ENCODE measurements at places on chromosomes 1 and 21.

DNA sequence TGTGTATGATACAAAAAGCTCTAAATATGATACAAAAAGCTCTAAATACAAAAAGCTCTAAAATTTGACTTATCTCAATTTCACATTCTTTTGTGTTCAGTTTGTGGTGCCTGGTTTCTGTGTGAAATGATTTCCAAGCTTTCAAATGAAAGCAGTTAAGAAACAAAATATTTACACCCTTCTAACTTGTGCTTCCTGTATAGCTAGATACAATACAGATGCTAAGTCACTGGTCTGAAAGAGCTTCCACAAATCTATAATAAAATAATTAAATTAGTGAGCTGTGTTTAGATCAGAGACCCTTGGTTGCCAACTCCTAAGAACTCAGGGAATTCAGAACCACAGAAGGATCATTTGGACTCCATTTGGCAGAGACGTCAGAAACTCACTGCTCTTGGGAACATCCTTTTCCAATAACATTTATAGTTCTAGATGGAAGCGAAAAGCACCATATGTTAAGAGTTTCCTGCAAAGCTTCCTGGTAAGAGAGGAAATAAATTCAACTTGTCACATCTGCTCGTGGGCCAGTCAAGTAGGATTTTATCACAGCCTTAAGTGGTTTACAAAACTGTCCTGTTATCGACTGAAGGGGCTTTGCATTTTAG, 1079.1 kb downstream of the ADGRL2 start:
- DNase-seq, result no peak

- no peak for DNase-seq
Observed at GRCh38 chr1:210237479-210237878, 4.9 kb downstream of the SERTAD4 start.

GRCh38 chr1:48887796-48888195, 111.1 kb upstream of the BEND5 start:
- DNase-seq, result no peak

DNA sequence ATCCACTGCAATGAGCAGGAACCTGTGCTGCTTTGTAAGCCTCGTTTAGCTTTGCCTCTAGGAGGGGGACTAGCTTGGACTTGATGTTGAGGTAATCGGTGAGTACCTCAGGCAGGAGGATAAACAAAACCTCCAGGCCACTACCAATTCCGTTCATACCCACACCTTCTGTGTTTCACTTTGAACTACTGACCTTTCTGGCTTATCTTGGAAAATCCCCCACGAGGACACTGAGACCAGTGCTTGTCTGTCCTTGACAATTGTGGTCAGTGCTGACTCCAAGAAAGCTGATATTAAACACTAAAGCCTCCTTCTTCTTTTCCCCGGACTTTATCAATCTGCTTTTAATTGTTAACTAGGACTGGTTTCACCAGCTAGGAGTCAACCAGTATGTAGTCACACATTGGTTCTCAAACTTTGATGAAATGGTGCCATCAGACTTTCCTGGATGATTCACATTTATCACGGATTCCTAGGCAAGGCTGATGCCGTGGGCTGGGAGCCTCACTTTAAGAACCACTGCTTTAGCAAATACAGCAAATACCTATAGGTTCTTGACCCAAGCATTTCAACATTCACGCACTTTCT, 52.7 kb downstream of the TGFB2 start:
- no peak for DNase-seq

- no peak for DNase-seq
Observed at GRCh38 chr21:44702111-44702972, 5.4 kb downstream of the KRTAP10-12 start.

GRCh38 chr1:177451191-177451590, 280.4 kb downstream of the BRINP2 start:
- DNase-seq, result no peak

DNA sequence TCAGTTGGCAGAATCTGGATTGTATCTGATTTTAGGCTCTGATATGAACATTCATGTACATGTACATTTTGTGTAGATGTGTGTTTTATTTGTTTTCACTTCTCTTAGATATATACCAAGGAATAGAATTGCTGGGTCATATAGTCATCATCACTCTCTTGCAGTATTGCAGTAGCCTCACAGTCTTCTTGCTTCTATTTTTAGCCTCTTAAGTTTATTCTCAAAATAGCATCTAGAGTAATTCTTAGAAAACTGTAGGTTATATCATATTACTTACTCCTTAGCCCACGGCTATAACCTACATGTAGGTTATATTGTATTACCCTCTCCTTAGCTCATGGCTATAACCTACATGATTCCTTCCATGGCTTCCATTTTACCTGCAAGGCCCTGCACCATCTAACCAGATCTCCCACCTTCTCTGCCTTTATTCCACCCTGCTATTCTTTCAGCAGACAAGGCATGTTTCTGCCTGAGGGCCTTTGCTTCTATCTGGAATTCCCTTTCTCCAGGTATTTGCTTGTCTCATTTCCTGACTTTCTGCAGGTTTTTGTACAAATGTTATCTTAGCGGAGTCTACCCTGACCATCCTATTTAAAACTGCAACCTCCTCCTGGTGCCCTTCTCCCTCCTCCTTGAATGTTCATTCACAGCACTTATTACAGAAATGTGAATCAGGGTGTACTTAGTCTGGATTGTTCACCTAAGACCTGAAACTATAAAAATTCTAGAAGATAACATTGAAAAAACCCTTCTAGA, 109.0 kb upstream of the ETV3 start:
- no peak for DNase-seq

DNA sequence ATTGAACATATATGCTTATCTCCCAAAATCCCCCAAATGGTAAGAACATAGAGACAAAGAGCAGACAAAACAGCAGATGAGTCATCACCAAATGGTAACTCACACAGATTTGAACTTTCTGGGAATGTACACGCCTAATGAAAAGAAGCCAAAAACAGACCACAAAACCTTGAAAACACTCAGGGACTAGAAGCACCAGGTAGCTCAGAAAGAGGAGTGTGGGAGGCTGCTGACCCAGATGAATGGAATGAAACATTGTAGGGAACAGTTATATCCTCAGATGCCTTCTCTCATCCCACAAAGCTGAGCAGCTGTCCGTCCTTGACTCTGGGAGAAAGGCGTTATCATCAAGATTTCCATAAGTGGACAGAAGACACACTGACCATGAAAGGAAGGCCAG, 307.0 kb upstream of the USP25 start:
- no peak for DNase-seq

- no peak for DNase-seq
Observed at GRCh38 chr1:85991261-85991660, 165.3 kb downstream of the COL24A1 start.

- no peak for DNase-seq
Observed at GRCh38 chr1:94656967-94657366, 115.4 kb upstream of the F3 start.

DNA sequence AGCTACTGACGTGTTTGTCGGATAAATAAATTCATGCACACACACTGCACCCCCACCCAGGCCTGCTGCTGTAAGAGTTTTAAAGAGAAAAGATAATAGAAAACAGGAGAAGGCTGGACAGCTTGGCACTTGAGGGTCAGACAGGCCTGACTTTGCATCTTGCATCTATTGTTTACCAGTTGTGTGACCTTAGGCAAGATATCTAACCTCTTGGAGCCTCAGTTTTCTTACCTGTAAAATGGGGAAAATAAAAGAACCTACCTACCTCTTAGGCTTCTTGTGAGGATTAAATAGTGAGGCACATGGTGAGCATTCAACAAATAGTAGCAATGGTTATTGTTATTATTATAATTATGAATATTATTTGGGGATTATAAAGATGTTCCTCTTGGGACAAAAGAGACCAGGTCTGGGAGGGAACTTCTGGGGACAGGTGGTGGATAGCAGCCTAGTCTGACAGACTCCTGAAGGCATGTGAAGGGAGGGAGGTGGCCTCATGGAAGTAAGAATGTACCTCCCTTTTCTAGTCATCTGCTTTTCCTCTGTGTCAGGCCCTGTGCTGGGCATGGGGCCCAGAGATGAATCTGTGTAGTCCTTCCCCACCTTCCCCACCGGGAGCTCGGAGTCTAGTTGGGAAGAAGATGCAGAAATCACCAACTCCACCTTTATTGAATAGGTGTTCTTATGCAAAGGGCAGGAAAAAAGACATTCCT, 18.3 kb upstream of the EPB41 start:
- DNase-seq, result no peak

- no peak for DNase-seq
Observed at GRCh38 chr1:61742620-61743430, 545 bp downstream of the PATJ start.

GRCh38 chr21:19433623-19434022, 1030.0 kb upstream of the TMPRSS15 start:
- no peak for DNase-seq

DNA sequence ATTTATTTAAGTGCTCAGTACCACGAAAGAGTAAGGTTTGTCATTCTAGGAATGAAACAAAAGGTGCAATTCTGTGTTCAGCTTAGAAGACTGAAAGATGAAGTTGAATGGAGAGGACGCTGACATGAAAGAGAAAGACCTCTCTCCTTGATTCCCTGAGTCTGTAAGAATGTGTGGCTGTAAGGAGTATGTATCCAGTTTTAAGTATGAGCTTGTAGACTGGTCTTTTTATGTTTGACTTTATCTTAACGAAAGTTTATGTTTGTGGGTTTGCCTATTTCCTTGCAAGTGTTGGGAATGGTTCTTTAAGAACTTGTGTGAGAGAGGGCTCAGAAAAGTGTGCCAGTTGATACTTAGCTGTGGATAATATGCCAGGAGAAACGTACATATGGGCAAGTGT, 1.4 kb downstream of the CHD1L start:
- DNase-seq, result no peak

DNA sequence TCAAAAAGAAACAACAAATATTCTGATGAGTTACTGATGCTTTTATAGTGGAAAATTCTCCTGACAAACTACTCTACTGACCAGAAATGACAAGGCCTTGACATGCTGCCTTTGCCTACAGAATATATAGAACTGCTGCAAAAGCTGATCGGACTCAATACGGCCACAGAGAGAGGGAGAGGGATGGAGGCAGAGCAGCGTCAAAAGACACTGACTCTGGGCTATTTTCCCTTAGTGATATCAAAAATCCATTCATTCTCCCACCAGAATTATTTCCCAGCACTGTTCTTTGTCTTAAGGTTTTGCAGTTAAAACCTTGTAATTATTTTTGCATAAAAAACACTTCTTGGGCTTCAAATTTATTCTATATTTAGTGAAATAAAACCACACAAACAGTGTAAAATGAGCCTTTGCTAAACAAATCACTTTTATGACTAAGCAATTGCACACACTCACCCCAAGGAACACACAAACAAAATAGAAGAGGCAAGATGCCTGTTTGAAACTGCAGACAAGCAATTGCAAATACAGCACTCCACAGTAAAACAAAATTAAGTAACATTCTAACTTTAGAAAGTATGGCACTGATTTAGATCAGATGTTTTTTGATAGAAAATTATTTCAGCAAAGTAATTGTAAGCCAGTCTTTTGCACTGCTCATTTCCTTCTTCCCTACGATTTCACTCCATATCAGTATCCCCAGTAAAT, 1036.4 kb downstream of the ADGRL2 start:
- no peak for DNase-seq

DNA sequence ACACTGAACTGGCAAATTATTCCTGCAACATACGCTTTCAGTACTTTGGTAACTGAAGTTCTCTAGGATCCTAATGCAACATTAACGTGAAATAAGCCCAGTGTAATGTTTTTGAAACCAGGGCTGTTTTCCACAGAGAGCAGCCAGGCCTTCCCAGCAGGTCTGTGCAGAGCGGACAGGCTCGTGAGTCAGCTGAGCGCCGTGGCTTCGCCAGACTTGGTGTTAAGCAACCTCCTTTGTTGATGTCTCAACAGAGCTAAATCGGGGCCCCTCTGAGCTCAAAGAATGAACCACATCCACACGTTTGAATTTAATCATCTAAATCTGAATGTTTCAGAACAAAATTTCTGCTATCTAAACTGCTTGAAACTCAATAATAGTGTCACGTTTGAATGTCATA, 181.8 kb upstream of the FMN2 start:
- DNase-seq, result no peak

- no peak for DNase-seq
Observed at GRCh38 chr1:206117151-206117948, at the start of gene AVPR1B. AVPR1B (minus strand) TSS chr1:206117388; CDS start chr1:206116890, 498 bp downstream.

DNA sequence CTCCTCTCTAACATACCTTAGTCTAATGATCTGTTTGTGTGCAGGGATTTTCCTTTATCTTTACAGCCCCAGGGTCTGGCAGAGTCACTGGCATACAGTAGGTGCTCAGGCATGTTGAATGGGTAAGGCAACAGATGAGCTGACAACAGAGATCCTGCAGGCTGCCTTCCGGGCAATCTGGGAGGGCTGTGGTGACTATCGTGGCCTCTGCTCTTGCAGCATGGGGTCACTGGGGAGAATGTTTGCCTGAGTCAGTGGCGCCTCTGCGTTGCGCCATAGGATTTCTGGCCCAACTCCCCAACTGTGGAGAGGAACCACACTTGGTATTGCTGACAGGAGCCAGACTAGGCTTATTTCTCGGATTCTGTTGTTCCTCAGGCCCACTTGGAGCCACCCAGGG, 93.8 kb downstream of the LAMC2 start:
- DNase-seq, result no peak

- DNase-seq, result no peak
Observed at GRCh38 chr1:42774928-42775526, 8.0 kb downstream of the C1orf50 start.

DNA sequence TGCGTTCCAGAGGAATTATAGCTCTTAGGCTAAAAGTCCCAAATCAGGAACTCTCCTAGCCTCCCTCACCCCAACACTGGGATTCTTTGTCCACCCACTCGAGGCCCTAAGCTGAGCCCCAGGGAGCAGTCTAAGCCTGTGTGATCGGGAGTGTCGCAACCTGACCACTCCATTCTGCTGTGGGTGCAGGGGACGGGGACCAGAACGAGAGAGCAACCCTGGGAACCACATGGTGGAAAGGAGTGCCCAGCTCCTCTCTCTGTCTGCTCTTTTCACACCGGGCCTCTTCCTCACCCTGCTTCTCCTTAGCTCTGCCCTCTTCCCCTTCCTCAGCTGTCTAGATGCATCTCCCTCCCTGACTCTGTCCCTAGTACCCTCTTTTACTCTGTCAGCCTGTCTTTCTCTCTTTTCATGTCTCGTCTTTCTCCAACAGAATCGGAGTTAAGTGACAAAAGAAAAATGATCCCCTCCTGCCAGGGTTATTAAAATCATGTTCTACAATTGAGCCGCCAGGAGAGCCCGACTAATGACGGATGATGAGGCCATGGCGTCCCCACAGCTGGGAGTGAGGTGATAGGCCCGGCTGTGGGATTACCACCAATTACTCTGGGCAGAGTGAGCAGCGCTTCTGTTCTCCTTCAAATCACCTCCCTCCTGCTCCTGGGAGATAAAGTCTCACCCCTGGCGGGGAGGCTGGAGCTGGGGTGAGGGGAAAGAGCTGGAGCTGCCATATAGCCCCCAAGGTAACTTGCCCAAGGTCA, 34.5 kb upstream of the CSF3R start:
- no peak for DNase-seq

- DNase-seq, result no peak
Observed at GRCh38 chr1:155035936-155036335, 2.3 kb downstream of the DCST1 start.

GRCh38 chr1:232542633-232543593, 87.0 kb downstream of the SIPA1L2 start:
- DNase-seq, result no peak

All from CD4-positive, alpha-beta T cell treated with Interleukin-1 beta for 1 hour (primary cell).